Natural killer cell (primary cell): ENCODE measurements at places on chromosomes 1 and 21. TPM values are rescaled to one million over a fixed set of nuclear protein-coding genes. Genes with fewer than 3 reads are reported as not detected.

DNA sequence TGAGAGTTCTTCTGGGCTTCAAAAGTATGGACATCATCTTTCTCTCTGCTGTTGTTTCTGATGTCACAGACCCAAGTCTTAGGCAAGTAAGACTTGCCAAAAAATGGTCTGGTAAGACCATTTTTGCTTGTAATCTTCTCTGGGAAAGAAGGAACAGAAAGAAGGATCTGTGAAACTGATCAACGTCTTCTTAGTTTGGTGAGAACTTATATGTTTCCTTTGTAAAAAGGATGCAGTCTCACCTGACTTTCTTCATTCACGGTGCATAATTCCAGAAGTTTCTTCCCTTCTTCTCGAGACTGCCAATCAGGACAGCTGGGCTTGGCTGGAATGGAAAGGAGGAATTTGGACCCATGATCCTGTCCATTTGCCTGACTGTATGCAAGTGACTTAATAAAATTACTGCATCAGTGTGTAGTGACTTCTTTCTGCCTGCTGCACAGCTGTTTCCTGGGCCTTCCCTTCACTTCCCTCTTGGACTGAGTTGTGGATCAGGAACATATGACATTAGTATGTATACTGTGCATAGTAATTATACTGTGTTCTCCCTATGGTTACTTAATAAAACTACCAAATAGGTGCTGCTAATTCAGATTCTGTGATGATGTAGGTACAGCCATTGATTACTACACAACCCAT lies 7.6 kb upstream of the DENND1B start:
- no peak overlapping the region for H3K4me3 ChIP-seq
- no peaks in the 10 kb centered on the region for H3K27me3 ChIP-seq
- no peaks in the 10 kb centered on the region for H3K36me3 ChIP-seq
- peaks cover 4% of the 10 kb centered on the region for H3K4me1 ChIP-seq
- H3K27ac ChIP-seq = no peak overlapping the region
- DNase-seq = no peak

GRCh38 chr1:185956881-185957280 lies 222.7 kb downstream of the HMCN1 start:
- H3K36me3 ChIP-seq = no peaks in the 10 kb centered on the region
- no peak overlapping the region for H3K27ac ChIP-seq
- H3K4me3 ChIP-seq = no peak overlapping the region

Gene SH2D2A
- 312 TPM for total RNA-seq

GRCh38 chr1:77652268-77652667 lies 30.2 kb downstream of the ZZZ3 start:
- no peak for DNase-seq
- no peak overlapping the region for H3K4me3 ChIP-seq
- H3K4me1 ChIP-seq = no peaks in the 10 kb centered on the region
- peaks cover 2% of the 10 kb centered on the region for H3K36me3 ChIP-seq
- H3K27ac ChIP-seq = no peak overlapping the region

Gene KCNK1
- 0.16 TPM for total RNA-seq

- no peak overlapping the region for H3K27ac ChIP-seq
- H3K36me3 ChIP-seq = no peaks in the 10 kb centered on the region
- no peaks in the 10 kb centered on the region for H3K27me3 ChIP-seq
- DNase-seq = no peak
These were observed 194.8 kb downstream of the ZZZ3 start for GRCh38 chr1:77487631-77488030.

GRCh38 chr1:46676531-46676930 lies 4.9 kb downstream of the TEX38 start:
- no peak overlapping the region for H3K4me3 ChIP-seq
- peaks cover 42% of the 10 kb centered on the region for H3K36me3 ChIP-seq
- H3K4me1 ChIP-seq = peaks cover 4% of the 10 kb centered on the region

- H3K4me3 ChIP-seq = no peak overlapping the region
- H3K27ac ChIP-seq = no peak overlapping the region
- peaks cover 4% of the 10 kb centered on the region for H3K4me1 ChIP-seq
- no peaks in the 10 kb centered on the region for H3K27me3 ChIP-seq
- no peak for DNase-seq
These were observed 10.0 kb upstream of the FAM110D start for GRCh38 chr1:26148887-26149286.

DNA sequence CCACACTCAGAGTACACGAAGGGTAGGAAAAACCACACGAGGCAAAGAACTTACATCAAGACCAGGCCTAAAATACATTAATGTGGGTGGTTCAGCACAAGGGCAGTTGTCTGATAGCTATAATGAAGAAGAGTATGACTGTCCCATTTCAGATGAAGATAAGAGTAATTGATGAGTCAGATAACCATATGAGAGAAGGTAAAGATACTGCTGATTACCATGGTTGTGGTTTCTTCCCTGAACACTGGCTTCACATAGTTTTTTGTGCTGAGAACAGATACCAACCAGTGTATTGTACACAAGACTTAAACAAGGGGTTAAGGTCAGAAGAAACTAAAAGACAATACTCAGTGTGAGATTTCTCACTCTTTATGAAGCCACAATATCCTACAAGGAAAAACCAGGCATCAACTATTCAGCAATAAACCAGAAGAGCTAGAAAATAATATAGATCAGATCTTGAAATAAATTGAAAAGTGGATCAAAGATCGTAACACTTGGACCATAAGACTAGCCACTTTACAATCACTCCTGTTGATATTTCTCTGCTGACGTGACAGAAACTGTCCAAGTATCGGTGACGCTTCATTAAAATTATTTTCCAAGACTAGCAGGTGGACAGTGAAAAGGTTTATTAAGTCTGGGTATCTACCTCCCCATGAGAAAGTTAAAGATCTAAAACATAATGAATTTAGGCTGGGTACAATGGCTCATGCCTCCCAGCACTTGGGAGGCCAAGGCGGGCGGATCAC lies 28.6 kb downstream of the PUM1 start:
- no peak for DNase-seq
- H3K4me1 ChIP-seq = peaks cover 16% of the 10 kb centered on the region
- H3K36me3 ChIP-seq = peaks cover 5% of the 10 kb centered on the region
- H3K4me3 ChIP-seq = no peak overlapping the region
- no peaks in the 10 kb centered on the region for H3K27me3 ChIP-seq

DNA sequence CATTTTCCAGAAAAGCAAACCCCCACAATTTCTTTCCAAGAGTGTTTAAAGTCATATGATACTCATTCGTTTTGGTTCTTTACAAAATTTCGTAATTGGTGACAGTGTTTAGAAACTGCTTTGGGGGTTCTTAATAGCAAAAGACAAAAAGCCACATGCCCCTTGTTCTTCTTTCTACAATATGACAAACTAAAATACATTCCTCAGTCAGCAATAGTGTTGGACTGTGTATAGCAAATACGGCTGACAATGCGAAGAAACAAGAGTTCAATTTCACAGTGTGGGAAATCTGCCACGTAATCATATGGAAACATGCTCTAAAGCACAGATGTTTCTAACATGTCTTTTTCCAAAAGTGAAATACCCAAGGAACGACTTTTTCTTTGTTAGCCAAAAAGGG lies 7.6 kb upstream of the IFNAR1 start:
- H3K4me1 ChIP-seq = no peaks in the 10 kb centered on the region
- H3K27me3 ChIP-seq = no peaks in the 10 kb centered on the region
- no peak overlapping the region for H3K4me3 ChIP-seq
- no peak for DNase-seq
- H3K27ac ChIP-seq = no peak overlapping the region
- H3K36me3 ChIP-seq = no peaks in the 10 kb centered on the region

Gene ETV3
- 76.6 TPM for total RNA-seq
